ENCODE measurements at places on chromosomes 2 and 18. TPM values are rescaled to one million over a fixed set of nuclear protein-coding genes. Genes with fewer than 3 reads are reported as not detected.

GRCh38 chr2:73091164-73091563, 19.7 kb upstream of the SFXN5 start:
- no peak for DNase-seq

The SERPINB11 gene
- total RNA-seq: not detected

DNA sequence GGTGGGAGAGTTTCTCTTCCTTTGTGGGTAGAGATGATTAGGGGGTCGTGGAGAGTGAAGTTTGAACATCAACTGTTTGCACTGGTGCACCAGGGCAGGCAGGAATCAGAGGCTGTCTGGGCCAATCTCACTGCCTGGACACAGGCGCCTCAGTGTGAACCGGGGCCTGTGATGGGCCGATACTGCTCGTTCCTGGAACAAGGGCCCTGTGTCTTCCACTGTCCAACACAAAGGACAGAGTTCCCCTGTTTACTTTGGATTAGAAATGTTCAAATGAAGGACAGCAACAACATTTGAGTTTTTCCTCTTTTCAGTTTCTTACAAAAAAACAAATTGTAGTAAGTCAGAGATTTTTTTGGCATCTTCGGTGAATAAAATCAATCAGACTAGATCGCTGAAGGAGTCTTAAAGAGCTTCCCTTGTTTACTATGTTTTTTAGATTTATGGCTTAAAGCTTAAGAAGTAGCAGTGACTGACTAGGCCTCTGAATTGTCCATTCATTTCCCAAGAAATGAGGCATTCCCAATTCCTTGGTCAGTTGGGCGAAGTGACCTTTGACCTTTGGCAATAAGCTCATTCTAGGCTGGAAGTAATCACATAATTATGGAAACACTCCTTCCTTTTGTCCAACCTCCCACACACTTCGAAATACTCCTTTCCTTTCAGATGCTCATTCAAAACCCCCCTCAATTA, 11.6 kb upstream of the TGFA start:
- DNase-seq: no peak

DNA sequence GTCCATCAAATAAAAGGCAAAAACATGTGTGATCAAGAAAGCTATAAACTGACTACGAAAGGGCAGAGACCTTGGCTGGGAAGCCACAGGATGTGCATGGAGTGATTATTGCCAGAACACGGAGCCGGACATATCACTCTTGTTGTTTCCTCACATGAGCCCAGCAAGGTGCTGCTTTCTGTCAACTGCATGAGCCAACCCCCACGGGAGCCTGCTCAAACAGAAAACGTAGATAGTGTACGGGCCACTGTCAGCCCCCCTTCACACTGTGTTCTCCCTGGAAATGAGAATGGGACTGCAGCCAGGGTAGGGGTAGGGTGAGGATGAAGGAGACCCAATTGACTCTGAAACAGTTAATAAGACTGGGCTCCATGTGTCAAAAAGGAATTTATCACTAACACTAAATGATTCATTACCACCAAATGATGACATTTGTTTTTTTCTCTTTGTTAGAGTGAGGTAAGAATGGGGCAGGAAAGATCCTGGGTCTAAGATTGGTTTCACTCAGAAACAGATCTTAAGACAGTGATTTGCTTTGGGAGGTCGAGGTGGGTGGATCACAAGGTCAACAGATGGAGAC, 235.8 kb downstream of the MREG start:
- no peak for DNase-seq

DNA sequence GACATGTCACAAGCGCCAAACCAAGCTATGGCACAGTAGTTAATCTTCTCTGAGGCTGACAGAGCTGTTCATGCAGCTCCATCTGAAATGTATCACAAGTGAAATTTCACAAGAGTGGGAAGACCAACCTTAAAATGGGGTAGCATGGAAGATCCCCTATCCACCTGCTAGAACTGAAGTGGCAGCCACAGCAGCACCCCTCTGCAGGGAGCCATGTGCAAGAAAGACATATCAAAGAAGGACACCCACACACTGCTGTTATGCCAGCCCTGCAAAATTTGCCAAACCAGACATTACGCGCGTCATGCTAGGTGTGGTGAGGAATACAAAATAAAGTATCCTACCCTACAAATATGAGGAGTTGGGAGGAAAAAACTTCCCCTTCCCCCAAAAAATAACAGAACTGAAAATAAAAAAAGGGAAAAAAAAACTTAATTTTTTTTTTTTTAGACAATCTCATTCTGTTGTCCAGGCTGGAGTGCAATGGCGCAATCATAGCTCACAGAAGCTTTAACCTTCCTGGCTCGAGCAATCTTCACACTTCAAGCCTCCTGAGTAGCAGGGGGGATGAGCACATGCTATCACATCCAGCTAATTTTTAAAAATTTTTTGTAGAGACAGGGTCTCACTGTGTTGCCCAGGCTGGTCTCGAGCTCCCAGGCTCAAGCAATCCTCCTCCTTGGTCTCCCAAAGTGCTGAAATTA, 76.2 kb downstream of the STK39 start:
- no peak for DNase-seq

The DSG4 gene
- total RNA-seq: not detected

The TSHZ1 gene
- 11.5 TPM for total RNA-seq

The SULT1C2 gene
- total RNA-seq: not detected

The SH2D6 gene
- 1.3 TPM for total RNA-seq

DNA sequence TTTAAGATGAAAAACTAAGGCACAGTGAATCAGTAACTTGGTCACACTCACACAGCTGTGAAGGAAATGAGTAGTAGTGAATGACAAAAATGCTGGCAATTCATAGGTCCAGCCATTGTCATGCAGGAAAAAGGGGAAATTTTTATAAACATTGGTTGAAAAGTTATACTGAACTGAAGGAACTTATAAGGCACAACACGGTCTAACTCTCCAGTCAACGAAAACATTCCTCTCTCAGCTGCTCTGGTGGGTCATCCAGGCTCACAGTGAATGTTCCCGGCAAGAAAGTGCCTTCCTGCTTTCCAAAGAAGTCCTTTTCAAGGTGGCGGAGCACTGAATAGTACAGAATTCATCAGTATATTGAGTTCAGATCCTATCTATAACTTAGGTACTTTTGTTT, 476.1 kb downstream of the DCC start:
- DNase-seq: no peak

The KIF1A gene
- 0.97 TPM for total RNA-seq

GRCh38 chr2:240643093-240643810, 18.0 kb downstream of the GPR35 start:
- DNase-seq: no peak

- DNase-seq: no peak
These were observed 78.9 kb downstream of the EHD3 start for GRCh38 chr2:31312898-31313297.

GRCh38 chr2:6452702-6453481, 412.8 kb downstream of the CMPK2 start:
- no peak for DNase-seq

The TLX2 gene
- total RNA-seq: 0.82 TPM

The SNTG2 gene
- not detected for total RNA-seq

GRCh38 chr2:72116081-72116533, 31.6 kb downstream of the CYP26B1 start:
- no peak for DNase-seq

DNA sequence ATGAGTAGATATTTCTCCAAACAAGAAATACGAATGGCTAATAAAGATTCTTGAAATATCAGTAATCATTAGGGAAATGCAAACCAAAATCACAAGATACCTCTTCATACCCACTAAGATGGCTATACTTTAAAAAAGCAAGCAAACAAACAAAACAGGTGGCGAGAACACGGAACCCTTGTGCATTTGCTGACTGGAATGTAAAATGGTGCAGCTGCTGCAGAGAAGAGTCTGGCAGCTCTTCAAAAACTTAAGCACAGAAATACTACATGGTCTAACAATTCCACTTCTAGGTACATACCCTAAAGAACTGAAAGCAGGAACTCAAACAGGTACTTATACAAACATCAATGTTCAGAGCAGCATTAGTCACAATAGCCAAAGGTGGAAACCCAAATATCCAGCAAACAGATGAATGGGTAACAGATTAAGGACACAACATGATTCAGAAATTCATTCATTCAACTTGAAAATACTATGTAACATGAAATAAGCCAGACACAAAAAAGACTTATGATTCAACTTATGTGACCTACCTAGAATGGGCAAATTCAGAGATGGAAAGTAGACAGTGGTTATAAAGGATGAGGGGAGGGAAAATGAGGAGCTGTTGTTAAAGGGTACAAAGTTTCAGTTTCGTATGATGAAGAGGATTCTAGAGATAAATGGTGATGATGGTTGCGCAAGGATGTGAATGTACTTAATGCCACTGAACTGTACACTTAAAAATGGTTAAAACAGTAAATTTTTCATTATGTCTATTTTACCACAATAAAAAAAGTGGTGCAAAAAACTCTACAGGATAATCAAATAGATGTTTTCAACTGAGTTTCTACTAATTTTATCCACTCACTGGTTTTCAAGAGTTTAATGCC, 26.9 kb upstream of the GPR75 start:
- DNase-seq: no peak

- no peak for DNase-seq
These were observed 169.2 kb downstream of the ASB1 start for GRCh38 chr2:238595750-238596570.

The VPS4B gene
- total RNA-seq: 53.8 TPM

The RAB6C gene
- not detected for total RNA-seq

Measured in activated T-helper 2 cell treated with anti-CD3 and anti-CD28 coated beads, Interferon-gamma antibody, Interleukin-2, Interleukin-4, amounts not matched to agents 10 μg/mL and 5 μg/mL and 100 μg/mL, durations not matched to agents 14 hours and 24 hours and 36 hours (primary cell).